ENCODE measurements at places on chromosomes 4 and X.

GRCh38 chrX:74280759-74281158, 23.2 kb upstream of the ZCCHC13 start:
- no peak for DNase-seq

- no peak for DNase-seq
These were observed 52.7 kb upstream of the FAT4 start for GRCh38 chr4:125262079-125262478.

DNA sequence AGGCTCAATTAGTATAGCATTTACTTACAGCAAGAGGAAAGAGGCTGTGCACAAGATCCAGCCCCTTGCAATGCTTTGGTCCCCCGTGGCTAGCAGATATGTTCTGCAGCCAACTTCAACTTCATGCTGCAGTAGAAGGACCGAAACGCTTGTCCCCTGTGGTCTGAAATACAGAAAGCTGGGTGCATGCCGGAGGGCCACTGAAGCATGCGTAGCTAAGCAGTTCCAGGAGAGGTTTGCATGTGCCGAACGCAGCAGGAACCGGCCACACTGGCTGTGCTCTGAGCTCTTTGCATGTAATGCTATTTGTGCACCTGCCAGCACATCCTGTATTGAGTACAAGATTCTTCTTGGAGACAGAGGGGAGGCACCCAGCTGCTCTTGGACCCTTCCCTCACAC, 35.8 kb upstream of the SHISA3 start:
- no peak for DNase-seq

DNA sequence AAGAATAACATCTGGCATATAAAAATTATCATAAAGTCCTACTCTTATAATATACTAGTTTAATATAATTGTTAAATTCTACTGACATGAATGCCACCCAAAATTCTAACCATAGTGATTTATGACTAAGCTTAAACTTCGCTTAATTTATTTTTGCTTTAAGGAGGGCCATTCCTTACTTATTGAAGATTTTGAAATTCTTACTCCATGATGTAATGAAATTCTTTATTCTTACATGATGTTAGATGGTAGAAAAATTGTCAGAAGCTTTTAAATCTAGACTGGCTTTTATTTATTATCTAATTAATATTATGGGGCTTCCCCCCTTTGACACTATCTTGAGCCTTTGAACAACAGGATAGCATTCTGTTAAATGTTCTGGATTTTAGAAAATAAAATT, 19.5 kb upstream of the SUPT20HL2 start:
- no peak for DNase-seq

DNA sequence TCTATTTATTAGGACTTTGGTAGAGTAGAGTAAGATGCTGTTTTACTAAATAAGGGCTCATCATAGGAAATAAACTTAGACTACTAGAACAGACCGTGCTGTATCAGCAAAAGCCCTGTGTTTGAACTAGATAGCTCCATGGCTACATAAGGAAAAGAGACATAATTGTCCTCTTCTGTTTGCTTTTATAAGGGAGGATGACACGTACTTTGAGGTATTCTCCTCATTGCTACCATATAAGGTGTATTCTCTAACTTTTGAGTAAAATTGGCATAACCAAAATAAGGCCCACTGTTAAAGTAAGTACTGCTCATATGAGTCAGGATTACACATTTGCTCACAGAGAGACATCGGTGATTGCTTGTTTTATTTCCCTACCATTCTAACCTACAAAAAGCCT, 64.3 kb downstream of the PDLIM5 start:
- no peak for DNase-seq

DNA sequence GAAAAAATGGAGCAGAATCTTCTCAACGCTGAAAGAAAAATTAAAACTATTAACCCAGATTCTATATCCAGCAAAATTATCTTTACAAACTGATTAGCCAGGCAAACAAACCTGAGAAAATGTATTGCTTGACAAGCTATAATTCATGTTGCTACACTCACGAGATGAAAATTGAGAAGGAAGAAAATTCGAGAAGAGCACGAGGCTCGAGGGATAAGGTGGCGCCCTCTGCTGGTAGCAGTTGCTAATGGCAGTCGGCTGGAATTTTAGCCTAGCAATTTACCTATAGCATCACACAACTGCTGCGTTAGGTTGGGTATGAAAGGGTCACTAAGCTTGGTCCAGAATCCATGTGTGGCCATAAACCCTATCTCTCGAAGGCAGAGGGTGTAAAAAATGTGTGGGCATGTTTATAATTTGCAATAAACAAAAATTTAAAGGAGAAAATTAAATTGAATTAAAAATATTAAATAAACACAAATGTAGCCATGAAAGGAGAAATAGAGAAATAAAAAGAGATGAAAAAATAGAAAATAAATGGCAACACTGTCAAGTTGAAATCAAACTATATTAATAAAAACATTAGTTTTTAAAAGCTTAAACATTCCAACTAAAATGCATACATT, 126.6 kb downstream of the PPP4R3C start:
- no peak for DNase-seq

- no peak for DNase-seq
These were observed 101.1 kb downstream of the CHIC2 start for GRCh38 chr4:53963336-53963735.

DNA sequence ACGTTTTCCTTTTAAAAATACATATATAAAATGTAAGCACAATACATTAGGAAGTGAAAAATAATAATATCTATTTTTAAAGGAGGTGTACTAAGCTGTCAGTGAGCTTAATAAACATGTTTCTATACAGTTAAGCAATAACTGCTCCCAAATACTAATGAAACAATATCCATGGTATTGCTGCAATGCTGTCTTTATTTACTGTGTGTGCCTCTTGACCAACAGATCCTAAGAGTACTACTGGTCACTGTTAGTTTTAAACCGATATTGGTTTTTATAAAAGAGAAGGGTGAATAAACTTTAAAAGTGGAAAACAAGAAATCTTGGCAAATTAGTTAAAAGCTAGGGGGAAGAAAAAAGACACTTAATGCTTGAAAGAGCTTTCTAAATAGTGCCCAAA, 1029.0 kb downstream of the FSTL5 start:
- no peak for DNase-seq

DNA sequence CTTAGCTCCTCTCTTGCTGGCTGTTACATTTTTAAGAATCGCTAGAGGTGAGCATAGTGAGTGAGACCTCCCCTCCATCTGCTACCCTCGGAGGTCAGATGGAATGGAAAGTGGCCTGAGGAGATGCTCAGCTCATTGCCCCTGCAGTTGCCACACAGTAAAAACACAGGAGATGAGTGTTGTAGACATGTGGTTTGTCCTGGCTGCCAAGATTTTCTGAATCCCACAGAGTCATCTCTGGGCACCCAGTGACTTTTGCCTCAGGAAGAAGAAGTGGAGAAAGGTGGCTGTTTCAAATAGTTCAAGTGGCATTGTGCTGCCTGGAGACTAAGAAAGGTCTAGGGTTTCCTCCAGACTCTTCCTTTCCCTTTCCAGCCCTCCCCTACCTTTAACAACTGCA, 271.0 kb downstream of the STK32B start:
- no peak for DNase-seq

GRCh38 chrX:53303195-53303594, 21.8 kb upstream of the IQSEC2 start:
- DNase-seq: no peak

DNA sequence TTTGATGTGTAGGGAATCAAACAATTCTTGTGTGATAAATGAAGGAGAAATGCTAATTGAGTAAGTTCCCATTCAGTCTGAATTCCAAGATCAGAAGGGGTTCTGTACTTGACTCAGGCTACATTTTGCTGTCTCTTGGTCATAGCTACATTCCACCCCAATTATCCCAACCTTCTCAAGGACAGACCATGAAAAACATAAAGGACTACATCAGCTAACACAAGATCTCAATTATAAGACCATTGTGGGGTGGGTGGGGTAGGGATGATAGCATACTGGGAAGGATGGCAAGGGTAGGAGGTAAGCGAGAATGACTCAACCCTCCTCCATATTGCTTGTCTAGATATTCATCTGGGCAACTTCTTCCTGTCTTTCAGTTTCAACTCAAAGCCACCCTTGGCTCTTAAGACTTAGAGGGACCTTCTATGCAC, 87.4 kb upstream of the ETNPPL start:
- DNase-seq: no peak

DNA sequence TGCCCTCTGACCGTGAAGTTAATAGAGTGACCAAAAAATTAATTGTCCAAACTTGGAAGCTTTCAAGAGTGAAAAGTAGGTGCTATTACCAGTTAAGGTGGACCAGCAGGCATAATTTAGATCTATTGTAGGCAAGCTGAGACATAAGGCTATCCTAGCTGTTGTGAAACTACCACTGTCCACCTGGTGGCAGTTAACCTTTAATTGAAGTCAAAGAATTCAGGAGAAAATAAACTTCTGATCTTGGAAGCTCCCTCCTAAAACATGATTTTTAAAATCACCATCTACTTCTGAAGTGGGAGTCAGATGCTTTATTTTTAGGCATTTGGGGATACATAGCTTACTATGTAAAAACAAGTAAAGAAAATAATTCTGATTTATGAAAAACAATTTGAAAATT, 636.3 kb upstream of the HTR2C start:
- no peak for DNase-seq

DNA sequence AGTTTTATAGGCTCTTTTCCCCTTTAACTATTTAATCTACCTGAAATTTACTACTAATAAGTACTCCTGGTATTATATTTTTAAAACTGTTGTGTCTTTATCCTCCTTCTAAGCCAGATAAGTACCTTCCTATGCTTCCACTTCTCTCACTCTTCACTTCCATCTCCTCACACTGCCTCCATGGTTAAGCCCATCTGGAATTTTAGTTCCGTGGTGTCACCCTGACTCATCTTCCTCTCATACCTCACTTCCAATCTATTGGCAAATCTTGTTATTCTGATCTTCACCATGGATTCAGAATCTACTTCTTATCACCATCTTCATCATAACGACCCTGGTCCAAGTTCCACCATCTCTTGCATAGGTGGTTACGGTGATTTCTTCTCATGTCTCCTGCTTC, 32.7 kb upstream of the DAPP1 start:
- no peak for DNase-seq

DNA sequence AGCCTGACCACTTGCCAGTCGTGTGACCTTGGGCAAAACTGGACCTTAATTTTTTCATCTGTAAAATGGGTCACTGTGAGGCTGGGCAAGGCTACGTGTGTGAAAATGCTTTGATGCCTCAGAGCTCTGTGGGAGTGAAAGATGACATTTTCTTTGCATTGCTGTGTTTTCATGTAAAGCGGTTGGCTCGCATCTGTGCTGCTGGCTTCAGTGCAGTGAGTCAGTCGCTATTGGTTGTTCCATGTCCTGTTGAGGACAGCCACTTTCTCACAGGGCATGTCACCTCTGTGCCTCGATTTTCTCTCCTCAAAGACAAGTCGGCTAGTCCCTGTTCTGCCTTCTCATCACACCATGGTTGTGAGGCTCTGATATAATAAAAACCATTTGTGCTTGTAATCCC, 4.4 kb downstream of the MTMR1 start:
- DNase-seq: no peak

DNA sequence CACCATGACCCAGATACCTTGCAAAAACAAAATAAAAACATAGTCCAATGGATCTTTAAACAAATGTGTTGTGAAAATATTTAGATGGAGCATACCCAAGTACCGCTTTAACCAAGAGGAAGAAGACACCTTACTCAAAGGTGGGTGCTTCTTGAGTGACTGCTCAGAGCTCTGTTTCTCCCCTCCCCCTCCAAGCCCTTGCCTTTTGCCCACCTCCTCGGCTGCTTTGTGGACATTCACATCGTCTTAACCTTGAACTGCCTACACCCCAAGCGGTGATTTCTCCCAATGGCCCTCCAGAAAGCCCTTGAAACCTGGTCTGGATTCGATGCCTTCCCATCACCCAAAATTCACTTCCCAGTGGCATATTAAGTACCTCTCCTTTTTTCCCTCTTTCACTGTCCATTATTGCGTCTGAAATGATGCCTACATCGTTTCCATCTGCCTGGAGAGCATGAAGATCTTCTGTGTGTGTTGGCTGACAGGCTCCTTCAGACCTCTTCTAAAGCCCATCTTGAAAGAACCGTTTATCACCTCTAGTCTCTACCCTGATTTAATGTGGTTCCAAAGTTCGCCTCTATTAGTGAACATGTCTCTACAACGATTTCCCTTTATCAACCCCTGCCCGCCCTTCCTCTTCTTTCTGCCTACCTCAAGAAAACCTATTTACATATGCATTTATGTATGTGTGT, 968 bp downstream of the GPRIN3 start:
- DNase-seq: no peak

- no peak for DNase-seq
These were observed 10.1 kb downstream of the DLG3 start for GRCh38 chrX:70454441-70455365.

GRCh38 chrX:17024886-17025285, 78.4 kb downstream of the REPS2 start:
- no peak for DNase-seq

GRCh38 chr4:101065346-101065745, 282.0 kb downstream of the PPP3CA start:
- no peak for DNase-seq

- DNase-seq: no peak
These were observed 175.8 kb downstream of the CCNG2 start for GRCh38 chr4:77332696-77333270.

GRCh38 chrX:155767051-155767875, 113.9 kb upstream of the VAMP7 start:
- no peak for DNase-seq

- DNase-seq: peak; percentile 9
These were observed 1.7 kb downstream of the PHF8 start for GRCh38 chrX:54042609-54043021.

DNA sequence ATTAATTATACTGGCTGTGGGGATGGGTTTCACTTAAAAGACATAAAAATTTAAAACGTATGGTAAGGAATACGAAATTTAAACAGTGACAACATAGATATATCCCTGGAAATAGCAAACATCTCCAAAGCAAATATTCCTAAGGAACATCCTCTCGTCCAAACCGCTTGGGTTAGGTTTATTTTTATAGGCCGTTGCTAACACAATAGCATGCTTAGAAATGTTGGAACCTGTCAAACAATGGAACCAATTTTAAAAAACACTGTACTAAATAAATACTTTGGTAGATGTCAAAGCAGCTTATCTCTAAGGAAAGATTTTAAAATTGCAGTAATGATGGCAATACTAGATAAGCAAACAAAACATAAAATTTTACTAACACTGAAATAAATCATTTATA, 45.4 kb downstream of the SEC24D start:
- no peak for DNase-seq

DNA sequence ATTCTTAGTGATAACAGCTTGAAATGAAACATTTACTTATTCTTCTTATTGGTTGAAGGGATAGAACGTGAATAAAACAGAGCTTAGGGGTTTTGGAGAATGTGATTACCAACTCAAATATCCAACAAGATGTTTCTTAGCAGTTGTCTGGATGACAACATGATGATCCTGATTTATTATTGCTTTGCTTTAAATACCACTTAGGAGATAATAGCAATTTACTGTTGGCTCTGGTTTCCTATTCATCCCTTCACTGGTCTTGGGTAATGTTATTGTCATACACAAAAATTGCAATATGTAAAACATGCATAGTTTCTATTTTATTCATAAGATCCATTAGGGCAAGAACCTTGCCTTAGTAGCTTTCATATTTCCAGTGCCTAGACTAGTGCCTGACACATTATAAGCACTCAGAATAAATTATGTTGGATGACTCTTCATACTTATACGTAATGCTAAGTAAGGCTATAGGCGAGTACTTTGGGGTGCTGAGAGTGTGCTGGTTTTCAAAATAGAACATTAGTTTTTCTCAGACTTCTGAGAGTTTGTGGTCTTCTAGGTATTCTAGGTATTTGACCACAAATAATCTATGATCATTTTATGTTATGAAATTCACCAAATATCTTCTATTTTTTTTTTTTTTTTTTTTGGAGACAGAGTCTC, 58.6 kb upstream of the PGRMC2 start:
- DNase-seq: no peak

GRCh38 chr4:181569553-181569952, 673.6 kb upstream of the TENM3 start:
- no peak for DNase-seq

Data from stimulated activated CD8-positive, alpha-beta memory T cell treated with anti-CD3 and anti-CD28 coated beads, Interleukin-12 subunit alpha, Interleukin-12 subunit beta, amount 100 ng/mL, for 4 hours (primary cell).